Stimulated activated CD4-positive, alpha-beta T cell treated with anti-CD3 and anti-CD28 coated beads, Interleukin-4, amount 100 ng/mL, for 48 hours (primary cell): ENCODE measurements at places on chromosomes 4 and X.

DNA sequence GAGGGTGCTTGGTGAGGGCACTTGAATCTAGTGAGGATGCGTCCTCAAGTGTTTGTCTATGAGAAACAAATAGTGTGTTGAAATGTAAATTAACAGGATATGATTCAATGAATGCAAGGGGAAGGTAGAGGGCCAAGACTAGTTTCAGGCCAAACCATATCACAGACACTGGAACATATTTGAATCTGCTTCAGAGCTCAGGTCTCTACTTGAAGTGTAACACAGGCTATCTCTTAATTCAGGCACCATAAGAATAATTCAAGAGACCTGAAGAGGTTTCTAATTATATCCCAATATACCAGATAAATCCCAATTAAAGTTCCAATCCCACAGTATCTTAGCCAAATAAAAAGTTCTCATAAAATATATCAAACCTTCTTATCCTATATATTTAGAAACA lies 146.5 kb upstream of the INTU start:
- no peak for DNase-seq

GRCh38 chr4:152448038-152448707 lies 87.7 kb downstream of the FBXW7 start:
- DNase-seq: no peak

DNA sequence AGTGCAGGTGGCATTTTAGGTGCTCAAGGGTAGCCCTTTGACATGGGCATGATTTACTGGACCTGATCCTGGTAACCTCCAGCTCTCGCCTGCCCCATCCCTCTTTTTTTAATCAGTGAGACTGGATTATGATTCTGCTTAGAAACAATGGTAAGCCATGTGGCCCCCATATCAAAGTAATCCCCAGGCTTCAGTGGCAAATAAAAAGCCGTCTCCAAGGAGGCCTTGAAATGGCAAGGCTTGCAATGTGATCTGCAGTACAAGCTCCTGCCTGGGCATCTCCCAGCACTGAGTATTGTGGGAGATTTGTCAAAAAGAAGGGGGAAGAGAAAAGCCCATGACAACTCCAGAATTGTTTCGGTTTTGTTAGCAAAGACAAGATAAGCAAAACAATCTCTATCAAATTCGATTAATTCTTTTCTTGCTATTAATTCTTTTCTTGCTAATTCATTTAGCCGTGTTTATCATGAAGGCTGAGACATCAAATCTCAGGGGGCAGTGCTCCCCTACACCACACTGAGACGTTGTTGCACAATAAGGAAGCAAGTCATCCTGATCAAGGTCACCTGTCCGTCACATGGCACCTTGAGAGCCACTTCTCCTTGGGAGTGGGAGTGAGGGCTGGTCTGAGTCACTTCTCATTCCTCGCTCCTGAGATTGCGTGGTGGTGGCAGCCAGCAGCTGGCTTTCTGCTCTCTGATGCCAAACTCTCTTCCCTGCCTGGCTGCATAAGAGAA lies 312.7 kb upstream of the GATB start:
- no peak for DNase-seq

DNA sequence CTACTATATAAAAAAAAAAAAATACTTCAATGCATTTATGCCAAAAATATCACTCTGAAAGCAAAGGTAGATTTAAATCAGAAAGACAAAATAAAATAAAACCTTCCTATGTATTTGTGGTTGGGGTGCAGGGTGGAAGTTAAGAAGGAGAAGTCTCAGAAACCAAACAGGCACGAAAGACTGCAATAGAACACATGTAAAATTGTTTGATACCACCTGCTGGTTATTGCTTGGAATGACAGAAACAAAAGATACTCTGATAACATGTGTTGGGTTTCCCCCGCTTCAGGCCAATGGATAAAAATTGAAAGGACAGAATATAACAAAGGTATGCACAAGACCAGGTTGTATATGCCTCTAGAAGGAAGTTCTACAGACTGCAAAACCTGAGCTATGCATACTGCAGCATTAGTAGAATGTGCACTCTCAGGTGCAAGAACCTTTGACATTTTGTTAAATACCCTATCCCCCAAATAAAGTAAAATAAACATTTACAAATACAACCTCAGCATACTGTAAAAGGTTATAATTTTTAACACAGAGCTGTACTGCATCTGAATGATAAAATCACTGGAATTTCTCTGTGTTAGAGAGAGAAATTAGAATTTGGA lies 118.8 kb downstream of the GABRA2 start:
- no peak for DNase-seq

GRCh38 chr4:186347743-186348142 lies 81.8 kb downstream of the F11 start:
- no peak for DNase-seq

GRCh38 chr4:185786422-185786821 lies 25.6 kb downstream of the SORBS2 start:
- DNase-seq: no peak

GRCh38 chr4:25089051-25089763 lies 58.5 kb upstream of the LGI2 start:
- DNase-seq: no peak

GRCh38 chr4:145001635-145002034 lies 96.4 kb downstream of the ANAPC10 start:
- no peak for DNase-seq

- no peak for DNase-seq
Observed at GRCh38 chr4:137775701-137776100, 243.4 kb upstream of the PCDH18 start.

- no peak for DNase-seq
Observed at GRCh38 chr4:896630-897029, 35.5 kb downstream of the GAK start.

DNA sequence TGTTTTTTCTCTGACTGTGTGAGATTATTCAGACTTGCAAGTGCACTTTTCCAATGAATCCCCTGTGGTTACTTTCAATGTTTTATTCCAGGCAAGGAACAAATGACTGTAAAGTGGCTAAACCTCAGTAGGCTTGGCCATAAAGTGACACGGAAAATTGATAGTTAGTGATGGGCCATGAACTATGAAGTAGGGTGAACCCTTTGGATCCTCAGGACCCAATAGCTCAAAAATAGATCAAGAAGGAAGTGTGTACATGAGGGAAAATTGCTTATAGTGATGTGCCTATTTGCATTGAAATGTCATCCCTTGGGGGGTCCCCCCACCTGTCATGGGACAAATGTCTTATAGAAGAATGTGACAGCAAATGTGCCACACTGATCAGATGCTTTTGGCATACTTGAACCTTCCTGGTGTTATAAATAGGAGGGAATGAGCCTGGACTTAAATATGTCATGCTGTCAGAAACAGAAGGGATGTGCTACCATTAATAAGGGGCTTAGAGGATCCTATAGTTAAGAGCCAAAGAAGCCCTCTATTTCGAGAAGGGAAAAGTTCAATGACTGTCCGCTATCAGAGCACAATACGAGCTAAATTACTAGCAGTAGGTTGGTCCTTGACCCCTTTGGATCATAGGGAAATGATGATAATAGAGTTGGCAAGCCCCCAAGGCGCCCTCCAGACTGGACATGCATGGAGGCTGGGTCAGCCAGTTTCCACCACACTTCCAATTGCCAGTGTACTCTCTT lies 30.3 kb downstream of the SLC16A2 start:
- DNase-seq: no peak

DNA sequence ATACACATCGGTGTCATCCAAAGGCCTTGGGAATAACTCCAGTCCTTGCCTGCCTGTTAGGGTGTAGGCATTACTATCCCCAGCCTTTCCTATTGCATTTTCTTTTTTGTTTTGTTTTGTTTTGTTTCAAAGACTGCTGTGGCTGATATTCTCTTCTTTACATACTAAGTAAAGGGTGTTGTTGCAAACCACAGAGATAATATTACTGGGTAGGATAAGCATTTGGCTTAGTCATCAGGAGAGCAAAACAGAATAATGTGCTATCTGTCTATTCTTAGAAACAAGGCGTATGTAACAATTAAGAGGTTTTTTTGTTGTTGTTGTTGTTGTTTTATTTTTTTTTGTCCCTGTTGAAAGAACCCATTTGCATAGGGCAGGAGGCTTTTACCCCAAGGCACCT lies 41.8 kb downstream of the UGT2B28 start:
- DNase-seq: no peak

DNA sequence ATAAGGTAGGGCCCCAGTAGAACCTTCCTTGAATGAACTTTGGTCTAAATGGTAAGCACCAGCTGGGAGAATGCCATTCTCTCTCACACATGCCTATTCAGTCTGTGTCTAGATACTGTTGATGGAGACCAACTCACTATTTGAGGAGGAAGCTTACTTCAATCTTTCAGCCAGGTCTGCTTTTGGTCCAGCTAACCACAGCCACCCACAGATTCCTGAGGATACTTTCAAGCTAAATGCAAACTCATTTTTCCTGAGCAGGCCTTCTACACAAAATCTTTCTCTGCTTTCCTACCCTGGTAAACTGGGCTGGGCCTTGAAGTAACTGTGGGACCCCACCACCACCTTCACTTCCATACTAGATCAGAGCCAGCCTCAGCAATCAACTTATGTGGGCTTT lies 76.9 kb upstream of the KLF3 start:
- no peak for DNase-seq

GRCh38 chrX:134032441-134032840 lies 47.0 kb upstream of the GPC3 start:
- no peak for DNase-seq
